NCI-H82 (cell line): ENCODE measurements at places on chromosomes 3 and 15.

- DNase-seq: no peak
These were observed 15.2 kb upstream of the PLXND1 start for GRCh38 chr3:129621626-129622225.

- no peak for DNase-seq
These were observed 52.3 kb downstream of the NCEH1 start for GRCh38 chr3:172658344-172659245.

GRCh38 chr3:49671291-49672288, 2.6 kb upstream of the APEH start:
- DNase-seq: no peak

DNA sequence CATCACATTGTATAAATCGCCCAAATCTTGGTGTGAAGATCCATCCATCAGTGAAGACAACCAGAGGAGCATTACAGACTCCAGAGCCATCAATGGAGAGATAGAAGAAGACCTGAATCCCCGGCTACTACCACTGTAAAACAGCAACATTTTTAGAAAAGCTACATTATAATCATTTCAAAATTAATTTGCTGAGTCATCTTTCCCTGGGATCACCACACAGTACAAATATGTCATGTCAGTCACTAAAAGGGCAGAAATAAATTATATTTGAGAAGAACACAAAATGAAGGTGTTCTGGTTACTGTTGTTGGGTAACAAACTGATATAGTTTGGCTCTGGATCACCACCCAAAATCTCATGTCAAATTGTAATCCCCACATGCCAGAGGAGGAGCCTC, 218.5 kb upstream of the STT3B start:
- DNase-seq: no peak

DNA sequence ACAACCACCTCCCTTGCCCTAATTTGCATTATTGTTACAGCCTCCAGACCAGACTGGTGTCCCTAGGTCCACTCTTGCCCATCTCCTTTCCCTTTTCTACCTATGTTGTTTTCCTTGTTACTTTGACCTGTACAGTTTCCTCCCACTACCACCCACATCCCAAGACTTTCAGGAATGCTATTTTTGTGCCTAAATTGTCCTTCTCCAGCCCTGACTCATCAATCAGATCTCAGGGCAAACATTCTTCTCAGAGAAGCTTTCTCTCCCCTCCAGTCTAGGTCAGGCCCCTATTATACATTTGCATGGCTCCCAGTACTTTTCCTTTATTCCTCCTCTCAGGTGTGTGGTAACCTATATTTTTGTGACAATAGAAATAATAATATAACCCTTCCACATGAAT, 241.5 kb downstream of the IGSF11 start:
- DNase-seq: no peak
